ENCODE measurements at places on chromosomes 5 and 9.

- no peak for DNase-seq
Observed at GRCh38 chr9:105059252-105059651, 131.3 kb upstream of the ABCA1 start.

DNA sequence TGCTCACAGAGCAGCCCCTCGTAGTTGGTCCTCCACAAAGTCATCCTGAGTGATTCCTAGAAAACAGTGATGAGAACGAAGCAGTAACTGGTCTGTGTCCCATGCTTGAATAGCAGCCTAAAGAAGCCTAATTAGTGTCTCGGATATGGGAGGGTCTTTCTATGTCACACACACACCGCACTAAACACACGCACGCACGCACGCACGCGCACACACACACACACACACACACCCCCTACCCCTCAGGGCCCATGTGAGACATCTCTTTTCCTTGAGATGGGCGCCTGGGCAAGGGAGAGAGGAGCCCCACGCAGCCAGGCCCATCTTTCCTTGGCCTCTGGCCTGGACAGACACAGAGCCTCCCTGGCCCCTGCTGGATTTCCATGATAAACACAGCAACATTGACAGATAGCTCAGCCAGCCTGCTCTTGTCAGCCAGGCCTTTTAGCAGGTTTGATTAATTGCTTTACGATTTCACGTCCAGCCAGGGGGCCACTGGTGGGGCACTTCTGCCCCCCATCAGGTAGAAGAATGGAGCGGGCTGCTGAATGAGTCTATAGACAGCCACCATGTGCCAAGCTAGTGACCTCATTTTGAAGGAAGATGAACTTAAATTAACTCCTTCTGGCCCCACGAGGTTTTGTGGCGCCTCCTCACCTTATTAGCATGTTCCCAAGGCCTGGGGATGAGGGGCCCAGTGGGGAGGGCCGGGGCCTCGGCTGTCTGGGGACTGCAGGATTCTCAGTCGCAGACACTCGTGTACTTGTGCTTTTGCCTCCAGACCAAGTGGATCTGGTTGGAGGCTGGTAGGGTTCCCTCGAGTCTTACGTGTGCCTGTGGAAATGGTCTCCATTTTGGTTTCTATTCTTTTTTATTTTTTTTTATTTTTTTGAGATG, 36.2 kb upstream of the PRDM12 start:
- no peak for DNase-seq

DNA sequence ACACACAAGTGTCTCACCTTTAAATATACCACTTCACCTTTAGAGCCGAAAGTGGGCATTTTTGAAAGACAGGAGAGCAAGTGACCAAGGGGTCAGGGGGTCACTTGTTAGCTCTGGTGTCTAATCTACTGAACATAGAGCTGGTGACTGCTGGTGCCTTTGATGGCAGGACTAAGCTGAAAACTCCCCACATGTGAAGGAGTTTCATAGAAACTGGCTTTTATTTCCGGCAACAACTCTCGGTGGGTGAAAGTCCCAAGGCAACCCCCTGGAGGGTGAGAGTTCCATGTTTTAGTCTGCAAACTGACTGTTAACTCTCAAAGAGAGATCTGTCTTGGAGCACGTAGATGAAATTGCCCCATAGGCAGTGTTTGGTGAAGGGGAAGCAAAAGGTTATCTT, 466.9 kb downstream of the DMRTA1 start:
- no peak for DNase-seq

DNA sequence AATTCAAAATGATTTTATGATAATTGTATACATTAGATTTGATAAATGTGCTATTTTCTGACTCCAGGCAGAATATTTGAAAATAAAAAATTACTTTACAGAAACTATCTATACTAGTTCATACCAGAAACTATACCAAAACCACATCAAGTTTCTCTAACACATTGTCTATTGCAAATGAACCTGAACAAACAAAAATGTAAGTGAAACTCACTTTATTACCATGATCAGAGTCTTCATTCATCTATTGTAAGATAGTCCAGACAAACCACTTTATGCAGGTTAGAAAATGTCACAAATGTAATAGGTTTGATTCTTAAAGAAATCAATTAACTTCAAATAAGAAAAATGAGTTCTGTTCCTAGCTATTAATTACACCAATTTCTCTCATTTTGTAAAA, 99.4 kb downstream of the OXCT1 start:
- DNase-seq = no peak

- no peak for DNase-seq
Observed at GRCh38 chr5:135008556-135008955, 25.5 kb downstream of the PITX1 start.

DNA sequence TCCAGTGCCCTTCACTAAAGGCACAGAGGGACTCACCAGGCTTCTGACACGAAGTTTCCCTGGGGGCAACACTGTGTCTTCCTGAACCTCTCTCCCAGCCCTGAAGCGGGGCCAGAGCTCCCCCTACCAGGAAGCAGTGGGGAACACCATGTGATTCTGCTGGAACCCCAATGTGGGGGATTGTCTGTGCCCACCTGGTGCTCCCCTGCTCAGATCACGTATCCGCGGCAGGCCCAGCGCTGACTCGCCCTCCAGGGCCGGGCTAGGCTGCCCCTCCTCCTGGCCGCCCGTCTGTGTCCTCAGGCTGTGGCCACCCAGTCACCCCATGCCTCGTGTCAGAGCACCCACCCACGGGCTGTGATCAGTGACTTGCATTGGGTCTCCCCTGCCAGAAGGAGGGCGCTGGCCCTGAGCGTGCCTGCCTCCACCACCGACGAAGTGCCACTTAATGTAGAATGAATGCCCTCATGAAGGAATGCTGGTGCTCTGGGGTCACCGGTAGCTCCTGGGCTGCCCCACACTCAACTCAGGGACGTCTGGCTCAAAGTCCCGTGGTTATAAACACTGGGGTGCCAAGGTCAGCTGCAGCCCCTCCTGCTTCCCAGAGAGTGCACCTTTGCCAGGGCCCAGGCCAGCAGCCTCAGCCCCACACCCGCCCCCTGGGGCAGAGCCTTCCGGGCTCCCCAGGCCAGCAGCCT, 22.1 kb downstream of the SARDH start:
- DNase-seq = no peak

DNA sequence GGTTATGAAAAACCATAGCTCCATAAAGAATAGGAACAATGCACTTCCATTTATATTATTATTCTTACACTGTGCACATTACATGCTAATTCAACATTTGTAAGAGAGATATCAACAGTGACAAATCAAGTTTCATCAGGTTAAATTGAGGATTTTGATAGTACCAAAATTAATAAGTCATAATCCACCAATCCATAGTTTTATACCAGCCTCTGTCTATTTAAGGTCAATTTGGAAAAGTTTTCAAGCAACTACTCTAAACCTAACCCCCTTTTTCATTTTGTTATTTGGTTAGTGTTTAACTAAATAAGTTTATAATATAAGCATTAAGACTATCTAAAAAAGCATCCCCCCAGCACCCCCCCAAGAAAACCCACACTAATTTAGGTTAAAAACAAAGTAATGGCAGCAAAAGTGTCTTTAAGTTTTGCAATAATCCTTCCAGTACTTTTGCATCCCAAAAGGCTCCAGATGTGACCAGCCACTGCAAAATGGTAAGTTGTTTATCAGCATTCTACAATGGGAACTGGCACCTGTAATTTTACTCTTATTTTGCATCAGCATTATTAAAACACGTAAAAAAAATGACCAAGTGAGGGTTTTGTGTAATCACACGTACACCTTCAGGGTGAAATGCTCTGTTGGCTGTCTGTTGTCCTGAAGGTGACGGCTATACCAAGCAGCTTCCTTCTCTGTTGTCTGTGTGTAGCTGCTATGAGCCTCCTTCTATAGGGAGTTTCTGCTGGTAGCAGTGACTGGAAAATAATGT, 36.8 kb upstream of the SSBP2 start:
- DNase-seq = no peak

DNA sequence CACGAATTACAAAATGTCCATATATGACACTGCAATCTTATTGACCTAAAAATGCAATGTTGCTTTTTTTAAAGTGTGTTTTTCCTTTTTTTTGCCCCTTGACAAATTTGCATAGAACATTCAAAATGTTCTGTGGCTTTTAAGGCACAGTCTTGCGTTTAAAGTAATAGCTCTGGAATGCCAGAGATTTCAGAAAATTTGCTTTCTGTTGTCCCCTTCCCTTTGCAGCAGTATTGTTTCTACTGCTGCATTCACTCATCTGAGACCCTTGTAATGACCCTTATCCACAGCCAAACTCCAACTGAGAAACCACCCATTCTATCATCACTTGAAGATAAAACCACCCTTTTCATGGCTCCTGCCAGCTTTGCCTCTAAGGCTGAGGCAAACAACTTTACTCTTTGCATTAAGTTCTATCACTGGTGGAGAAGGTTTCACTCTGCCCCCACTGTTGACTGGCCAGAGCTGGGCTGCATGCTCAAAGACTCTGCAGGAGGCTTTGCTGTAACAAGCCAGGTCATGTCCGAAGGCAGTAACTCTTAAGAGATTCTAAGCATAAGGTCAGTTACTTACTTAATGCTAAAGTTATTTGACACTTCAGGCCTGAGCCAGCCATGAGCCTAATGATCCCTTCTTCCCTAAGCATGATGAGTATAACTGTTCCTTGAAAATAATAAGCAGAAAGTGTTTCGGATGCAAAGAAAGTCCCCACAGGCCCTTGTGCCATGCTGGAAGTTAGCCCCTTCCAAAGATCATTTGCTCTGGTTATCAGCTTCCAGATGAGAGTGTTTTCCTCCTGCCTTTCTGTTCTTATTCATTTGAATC, 101.9 kb downstream of the CD180 start:
- no peak for DNase-seq

All from hematopoietic multipotent progenitor cell treated with erythropoietin and hydrocortisone succinate and interleukin-3 and kit ligand, for 17 days (in vitro differentiated cells).